ENCODE measurements at places on chromosomes 1 and 21.

DNA sequence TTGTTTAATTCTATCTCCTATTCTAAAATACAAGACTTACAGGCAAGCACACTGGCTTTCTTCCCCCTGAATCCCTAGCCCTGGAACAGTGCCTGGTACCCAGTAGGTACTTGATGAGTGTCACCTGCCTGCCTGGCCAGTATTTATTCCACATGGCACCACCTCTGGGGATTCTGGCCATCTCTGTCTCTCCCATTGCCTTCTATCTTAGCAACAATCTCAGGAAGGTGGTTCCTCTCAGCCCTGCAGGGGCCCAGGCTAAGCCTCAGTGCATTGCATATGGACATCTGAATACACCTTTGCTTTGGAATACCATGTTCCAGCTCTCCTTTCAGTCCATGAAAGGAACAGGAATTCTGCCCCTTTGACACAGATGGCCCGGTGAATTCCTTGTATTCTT is 81.0 kb downstream of the HIVEP3 start:
- no peak for DNase-seq

DNA sequence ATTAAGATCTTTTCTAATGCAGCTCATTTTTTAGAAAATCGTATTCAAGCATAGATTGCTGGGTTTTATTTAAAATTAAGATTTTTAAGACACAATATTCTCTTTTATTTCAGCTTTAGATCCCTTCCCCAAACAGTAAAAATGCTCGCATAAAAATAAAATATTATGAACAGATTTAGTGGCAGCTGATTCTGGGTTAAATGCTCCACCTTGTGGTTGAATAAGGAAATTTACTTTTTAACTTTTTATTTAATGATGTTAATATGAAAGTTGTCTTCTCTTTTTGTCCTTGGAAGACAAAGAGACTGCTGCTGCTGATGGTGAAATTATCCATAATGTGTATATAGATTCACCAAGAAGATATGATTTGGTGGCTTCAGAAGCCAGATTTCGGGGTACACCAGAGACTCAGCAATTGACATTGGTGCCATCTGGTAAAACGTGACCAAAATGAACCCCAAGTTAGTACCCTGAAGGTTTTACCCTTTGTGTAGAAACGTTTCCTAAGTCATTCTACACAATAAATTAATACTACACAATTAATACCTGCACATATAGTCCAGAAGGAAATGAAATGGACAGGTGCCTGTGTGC is 128.0 kb downstream of the ADAMTS1 start:
- no peak for DNase-seq

DNA sequence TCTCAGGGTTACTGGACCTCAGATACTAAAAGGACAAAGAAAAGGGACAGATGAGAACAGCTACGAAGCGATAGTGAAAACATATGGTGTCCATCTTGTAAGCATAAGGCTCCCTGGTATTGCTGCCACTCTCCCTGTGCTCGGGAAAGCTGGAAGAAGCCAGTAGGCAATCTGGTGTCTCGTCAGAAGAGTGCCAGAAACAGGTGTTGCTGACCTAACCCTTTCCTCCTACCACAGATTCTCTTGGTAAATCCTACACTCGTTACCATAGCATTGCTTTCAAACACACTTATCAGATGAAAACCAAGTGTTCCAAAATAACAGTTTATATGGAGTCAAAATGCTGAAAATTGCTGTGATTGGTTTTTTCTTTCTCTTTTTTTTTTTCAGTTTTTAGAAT is 146.3 kb downstream of the NRIP1 start:
- DNase-seq, result no peak

DNA sequence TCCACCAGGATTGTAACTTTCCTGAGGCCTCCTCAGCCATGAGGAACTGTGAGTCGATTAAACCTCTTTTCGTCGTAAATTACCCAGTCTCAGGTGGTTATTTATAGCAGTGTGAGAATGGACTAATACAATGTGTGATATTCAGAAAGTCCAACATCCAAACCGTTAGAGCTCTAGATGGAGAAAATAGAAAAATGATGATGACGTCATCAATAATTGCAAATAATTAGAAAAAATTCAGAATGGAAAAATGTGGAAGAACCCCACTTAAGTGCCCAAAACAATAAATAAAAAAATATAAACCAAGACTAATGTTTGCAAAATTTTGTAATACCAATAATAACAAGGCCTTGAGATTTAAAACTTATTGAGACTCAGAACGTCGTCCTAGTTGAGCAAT is 103.0 kb upstream of the PLPPR5 start:
- no peak for DNase-seq

DNA sequence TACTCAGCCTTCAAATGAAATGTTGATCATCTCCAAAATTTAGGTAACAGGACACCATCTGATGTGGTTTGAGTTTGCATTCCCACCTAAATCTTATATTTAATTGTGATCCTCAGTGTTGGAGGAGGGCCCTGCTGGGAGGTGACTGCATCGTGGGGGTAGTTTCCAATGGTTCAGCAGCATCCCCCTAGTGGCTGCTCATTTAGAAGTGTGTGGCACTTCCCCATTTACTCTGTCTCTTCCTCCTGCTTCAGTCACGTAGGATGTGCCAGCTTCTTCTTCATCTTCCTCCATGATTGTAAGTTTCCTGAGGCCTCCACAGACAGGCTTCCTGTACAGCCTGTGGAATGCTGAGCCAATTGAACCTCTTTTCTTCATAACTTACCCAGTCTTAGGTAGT is 731.2 kb downstream of the USP25 start:
- DNase-seq, result no peak

DNA sequence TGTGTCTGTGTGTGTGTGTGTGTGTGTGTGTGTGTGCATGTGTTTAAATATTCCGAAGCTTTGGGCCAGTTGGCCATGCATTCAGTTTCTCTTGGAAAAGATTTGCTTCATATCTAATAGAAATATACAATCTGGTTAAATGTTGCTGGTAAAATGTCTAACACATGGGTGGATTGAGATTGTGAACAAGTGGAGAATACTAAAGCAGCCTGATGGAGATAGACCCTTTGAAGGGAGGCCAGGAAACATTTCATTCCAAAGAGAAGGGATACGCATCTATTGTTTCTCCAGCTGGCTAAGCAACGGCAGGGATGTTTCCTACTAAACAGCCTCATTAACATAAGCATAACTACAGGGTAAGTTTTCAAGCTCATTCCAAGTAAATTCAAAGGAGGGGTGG is 257.5 kb upstream of the PTBP2 start:
- no peak for DNase-seq

DNA sequence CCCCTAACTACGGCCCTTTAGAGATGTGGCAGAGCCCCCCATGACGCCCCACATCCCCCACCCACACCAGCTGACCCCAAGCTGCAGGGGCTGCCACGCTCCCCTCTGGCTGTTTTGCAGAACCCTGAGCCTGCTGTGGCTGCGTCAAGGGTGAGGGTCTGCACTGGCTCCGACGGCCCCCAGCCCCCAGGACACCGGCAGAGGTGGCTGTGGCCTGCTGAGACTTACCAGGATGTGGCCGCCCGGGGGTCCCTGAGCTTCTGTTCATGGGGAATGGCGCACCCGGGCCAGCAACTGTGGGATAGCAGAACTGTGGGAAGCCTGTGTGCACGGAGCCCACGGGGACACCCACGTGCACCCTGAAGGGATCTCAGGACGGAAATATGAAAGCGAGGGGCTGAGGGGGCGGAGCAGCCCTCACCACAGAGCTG is 12.8 kb upstream of the RNF223 start:
- no peak for DNase-seq

DNA sequence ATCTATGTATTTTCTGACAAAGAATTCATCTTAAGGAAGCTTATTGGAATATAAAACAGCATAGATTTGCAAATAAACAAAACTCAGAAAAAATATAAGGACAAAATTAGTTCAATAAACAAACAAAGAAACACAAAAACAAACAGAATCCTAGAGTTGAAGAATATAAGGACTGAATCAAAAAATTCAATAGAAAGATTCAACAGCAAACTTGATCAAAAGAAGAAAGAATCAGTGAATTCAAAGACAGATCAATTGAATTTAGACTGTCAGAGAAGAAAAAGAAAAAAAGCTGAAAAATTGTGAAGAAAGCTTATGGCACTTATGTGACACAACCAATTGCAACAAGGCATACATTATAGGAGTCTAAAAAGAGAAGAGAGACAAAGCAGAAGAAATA is 770.0 kb upstream of the RGS18 start:
- DNase-seq, result no peak

- no peak for DNase-seq
Measured at GRCh38 chr21:46639489-46640386, 4.3 kb downstream of the PRMT2 start.

GRCh38 chr1:212255705-212256307 is 29.4 kb upstream of the PPP2R5A start:
- no peak for DNase-seq

GRCh38 chr1:33335020-33335419 is 14.1 kb upstream of the A3GALT2 start:
- DNase-seq, result no peak

DNA sequence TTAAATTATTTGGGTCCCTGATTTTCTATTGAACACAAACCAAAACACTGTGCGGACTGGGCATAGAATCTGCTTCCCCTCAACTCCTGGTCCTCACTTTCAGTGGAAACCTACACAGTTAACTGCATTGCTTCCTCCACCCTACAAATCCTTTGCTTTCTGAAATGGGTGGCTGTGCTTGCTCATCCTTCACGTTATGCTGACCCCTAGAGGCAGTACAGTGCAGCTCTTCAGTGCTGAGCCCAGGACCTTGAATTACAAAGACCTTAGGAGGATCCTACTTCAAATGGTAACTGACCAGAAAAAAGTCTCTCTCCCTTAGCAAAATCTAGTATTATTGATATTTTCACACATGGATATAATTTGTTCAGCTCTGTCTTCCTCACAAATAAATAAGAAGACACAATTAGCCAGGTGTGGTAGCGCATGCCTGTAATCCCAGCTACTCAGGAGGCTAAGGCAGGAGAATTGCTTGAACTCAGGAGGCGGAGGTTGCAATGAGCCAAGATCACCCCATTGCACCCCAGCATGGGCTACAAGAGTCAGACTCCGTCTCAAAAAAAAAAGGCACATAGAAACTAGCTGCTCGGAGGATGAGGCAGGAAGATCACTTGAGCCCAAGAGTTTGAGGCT is 63.4 kb upstream of the L1TD1 start:
- no peak for DNase-seq

DNA sequence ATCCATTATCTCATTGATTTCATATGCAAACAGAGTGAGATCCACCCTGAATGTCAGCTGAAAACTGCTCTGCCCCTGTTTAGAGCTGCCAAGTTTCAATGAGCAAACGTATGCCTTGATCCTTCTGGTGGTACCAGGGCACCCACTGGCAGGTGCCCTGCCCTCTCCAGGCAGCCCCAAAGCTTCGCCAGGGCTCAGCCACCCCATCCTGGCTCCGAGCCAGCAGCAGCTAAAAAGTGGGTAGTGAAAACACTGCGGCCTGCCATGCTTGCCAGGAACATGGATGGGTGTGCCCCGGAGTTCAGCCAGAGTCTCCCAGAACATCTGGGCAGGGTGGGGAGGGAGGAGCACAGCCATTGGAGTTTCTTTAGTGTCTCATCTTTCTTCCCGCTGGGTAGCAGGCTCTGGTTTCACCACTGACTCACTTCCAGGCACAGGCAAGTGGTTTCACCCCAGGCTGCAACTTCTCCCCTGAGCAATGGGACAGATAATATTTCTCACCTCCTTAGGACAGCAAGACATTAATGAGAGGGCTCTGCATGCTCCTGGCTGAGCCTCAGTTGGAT is 8.1 kb upstream of the LMX1A start:
- no peak for DNase-seq

GRCh38 chr1:58108783-58109182 is 437.7 kb downstream of the OMA1 start:
- DNase-seq, result no peak

DNA sequence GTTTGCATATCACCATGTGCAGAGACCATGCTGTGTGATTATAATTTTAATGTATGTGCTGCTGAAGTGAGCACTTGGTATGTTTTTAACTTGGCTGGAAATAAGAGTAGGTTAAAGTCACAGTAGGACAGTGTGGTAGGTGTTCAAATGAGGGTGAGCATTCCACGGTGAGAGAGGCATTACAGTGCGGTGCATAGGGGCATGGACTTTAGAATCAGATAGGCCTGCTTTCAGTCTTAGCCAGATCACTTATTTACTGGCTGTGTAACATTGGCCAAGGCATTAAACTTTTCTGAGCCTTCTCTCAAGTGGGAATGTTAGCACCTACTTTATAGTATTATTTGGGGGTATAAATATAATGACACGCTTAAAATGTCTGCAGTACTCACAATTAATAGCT is 43.2 kb downstream of the GIPC2 start:
- DNase-seq, result no peak

DNA sequence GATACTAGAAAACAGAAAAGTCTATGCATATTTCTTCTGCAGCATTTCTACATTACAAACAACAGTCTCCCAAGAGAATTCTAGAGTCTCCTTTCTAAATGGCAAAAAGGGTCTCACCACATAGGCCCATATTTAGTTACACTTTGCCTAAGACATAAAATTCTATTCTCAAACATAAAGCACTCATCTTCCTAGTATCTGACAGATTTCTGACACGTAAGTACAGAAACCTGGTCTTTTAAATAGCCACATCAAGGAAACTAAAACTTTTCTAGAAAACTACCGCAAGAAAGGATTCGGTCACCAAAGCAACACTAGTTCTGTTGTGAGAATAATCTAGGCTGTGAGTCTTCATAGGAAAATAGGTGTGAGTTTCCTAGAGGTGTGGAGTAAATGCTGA is 33.6 kb upstream of the CTSK start:
- no peak for DNase-seq

DNA sequence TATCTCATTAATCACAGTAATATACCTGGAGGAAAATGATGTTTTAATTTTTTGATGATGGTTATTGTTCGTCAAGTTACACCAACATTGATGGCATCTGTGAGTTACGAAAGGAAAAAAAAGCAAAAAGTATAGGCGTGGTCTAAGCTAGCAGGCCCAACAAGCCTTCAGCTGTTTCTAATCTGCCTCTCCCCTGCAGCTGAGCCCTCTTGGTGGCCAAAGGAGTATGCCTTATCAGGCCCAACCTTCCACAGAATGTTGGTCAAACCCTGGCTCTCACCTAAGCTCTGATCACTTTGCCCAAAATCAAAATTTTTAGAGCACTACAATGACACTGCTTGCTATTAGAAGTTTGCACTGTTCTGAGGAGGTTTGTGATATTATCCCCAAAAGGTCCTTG is 4.9 kb downstream of the C1orf105 start:
- no peak for DNase-seq

DNA sequence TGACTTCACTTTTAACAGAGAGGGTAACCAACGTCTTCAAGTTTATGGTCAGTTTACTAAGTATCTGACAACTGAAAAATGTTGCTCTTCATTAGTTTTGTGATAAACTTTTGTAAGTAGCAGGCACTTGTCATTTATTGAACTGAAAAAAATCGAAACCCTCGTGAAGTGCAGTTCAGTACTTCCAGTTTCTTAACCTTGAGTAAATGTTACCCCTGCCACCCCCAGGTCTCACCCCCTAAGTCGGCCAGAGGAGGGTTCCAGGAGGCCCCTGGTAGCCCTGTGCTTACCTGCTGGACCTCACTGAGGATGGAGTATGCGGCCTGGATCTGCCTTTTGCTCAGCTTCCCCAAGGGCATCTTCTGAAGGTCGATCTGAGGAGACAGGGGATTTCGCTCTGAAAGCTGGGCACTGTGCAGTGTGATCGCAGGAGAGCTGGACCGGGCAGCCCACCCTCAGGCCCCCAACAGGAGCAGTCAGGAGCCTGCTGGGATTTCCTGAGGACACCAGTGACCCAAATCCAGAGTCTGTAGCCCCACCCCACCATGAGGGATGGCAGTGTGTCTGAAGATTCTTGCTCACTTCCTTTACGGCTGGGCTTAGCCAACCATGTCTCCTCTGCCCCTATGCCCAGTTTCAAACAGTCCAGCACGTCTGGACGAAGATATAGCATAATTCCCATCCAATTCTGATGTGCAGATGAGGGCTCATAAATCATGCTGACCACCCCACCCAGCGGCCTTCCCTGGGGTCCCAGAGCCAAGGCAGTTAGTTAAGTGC is 37.6 kb downstream of the PARP1 start:
- DNase-seq, result no peak

Data from activated CD8-positive, alpha-beta memory T cell treated with anti-CD3 and anti-CD28 coated beads, Interleukin-2, amount 50 U/mL, for 48 hours (primary cell).